ENCODE measurements at places on chromosomes 3 and 15.

GRCh38 chr3:18765662-18766061 is 340.5 kb upstream of the SATB1 start:
- no peak for DNase-seq

DNA sequence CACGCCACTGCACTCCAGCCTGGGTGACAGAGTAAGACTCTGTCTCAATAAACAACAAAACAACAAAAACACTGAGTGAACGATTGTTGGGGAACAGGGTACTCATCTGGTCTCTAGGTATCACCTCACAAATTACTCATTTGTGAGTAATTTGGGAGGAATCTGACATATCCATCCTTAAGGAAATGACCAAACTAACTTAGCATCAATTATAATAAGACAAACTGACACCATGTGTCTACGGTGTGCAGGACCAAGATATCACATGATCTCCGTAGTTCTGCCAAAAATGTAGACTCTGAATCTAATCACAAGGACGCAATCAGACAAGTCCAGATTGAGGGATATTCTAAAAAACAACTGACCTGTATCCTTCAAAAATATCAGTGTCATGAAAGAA is 12.0 kb upstream of the DAPK2 start:
- DNase-seq: no peak

DNA sequence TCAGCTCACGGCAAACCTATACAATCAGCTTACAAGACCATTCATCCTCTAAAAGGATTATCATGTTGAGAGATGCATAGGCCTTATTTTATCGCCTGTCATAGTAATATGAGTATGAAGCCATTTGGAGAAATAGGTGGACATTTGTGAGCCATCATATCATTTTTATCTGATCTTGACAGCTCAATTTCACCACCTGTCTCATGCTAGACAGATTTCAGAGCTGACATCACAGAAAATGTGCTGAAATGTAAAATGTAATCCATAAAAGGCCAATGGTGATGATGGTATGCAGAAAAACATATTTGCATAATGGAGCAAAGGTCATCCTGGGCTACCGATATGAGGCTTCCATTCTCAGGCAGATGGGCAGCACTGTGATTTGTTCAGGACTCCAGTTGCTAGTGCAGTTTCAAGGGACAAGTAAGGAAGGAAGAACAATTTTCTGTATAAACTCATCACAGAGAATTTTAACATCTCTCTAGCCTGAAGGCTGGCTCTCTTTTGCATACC is 221.5 kb downstream of the ULK4 start:
- DNase-seq: no peak

DNA sequence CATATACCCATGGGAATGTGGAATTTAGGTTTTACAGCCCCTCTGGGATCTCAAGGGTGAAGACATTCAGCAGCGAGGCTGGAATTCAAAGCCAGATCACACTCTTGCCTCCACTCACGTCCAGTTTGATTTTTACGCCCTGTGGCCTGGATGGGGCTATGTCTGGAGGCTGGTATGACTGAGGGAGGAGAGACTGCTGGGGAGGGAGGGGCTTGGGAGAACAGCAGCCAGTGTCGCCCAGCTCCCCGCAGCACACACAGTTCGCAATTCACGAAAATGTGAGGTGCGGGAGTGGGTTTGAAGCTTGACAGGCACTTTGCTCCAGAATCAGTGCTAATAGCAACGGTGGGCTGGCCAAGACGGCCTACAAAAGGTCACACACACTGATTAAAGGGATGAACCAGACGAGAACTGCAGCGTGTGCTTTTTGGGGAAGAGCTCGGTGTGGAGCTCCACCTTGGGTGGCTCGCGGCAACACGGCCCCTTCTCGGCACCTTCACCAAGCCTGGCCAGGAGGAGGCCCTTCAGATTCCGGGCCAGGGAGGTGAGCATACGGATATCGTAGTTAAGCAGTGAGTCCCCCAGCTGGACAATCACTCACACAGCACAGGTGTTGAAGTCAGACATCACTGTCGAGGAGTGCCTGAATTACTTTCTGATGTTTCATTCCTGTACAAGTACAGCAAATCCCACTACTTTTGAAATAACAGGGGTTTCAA is 16.4 kb downstream of the EHD4 start:
- DNase-seq: no peak

- DNase-seq: no peak
Measured at GRCh38 chr3:58135712-58136543, 74.8 kb downstream of the DNASE1L3 start.

GRCh38 chr3:157204431-157204830 is 44.5 kb upstream of the CCNL1 start:
- DNase-seq: no peak

- DNase-seq: no peak
Measured at GRCh38 chr3:175940243-175940642, 1081.1 kb downstream of the NAALADL2 start.

- no peak for DNase-seq
Measured at GRCh38 chr3:129622226-129622874, 15.9 kb upstream of the PLXND1 start.

GRCh38 chr15:28989239-28989830 is 103.6 kb downstream of the APBA2 start:
- DNase-seq: no peak

DNA sequence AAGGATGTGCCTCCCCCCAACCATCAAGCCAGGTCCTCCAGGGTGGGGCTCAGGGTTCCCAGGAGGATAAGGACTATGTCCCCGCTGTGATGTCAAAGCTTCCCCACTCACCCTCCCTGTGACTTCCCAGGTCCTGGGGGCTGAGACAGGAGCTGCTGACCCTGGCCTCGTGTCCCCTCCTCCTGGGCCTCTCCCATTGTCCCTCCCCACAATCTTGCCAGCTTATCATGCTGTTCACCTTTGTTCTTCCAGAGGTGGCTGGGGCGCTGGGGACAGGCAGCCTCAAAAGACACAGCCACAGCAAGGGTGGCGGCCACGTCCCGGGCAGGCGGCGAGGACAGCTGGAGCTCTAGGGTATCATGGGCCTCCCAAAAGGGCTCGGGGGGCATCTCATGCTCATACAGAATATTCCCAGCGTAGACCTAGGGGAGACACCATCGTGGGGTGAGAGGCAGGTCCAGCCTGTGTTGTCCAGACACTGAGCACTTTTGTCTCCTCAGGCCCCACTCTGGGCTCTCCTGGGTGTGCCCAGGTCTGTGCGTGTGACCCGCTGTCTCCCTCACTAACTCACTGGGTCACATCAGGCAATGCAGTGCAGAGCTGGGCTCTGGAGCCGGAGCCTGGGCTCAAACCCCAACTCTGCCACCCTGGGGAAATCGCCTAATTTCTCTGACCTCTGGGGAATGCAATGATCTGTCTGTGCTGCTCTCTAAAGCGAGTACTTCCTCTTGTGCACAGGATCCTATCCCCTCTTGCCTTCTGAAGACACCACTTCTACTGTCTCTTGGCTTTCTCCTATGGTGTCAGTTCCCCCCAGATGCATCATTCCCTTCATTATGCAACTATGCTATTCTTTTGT is 30.0 kb downstream of the SNX33 start:
- DNase-seq: no peak

DNA sequence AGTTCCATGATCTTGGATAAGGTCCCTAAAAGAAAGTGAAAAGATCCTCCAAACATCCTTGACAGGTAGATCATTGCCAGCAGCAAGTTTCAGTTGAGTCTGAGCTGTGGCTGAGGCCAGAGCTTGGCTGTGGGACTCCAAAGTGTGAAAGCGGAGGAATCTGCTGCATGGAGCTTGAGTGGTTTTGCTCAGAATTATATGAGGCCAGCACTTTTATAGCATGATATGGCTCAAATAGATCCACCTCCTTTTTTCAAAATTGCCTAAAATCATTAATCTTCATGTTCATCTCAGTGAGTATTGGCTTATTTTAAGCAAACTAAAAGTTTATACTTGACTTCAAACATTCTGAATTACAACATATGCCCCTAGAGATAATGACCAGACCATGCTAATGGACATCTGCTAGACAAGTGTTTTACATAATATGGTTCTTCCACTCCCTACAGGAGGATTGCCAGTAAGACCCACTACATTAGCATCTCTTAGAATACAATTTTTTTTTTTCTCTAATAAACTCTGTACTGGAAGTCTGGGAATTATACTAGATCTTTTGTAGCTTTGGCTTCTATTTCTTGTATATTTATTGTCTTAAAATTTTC is 368.1 kb downstream of the ZPLD1 start:
- DNase-seq: no peak

DNA sequence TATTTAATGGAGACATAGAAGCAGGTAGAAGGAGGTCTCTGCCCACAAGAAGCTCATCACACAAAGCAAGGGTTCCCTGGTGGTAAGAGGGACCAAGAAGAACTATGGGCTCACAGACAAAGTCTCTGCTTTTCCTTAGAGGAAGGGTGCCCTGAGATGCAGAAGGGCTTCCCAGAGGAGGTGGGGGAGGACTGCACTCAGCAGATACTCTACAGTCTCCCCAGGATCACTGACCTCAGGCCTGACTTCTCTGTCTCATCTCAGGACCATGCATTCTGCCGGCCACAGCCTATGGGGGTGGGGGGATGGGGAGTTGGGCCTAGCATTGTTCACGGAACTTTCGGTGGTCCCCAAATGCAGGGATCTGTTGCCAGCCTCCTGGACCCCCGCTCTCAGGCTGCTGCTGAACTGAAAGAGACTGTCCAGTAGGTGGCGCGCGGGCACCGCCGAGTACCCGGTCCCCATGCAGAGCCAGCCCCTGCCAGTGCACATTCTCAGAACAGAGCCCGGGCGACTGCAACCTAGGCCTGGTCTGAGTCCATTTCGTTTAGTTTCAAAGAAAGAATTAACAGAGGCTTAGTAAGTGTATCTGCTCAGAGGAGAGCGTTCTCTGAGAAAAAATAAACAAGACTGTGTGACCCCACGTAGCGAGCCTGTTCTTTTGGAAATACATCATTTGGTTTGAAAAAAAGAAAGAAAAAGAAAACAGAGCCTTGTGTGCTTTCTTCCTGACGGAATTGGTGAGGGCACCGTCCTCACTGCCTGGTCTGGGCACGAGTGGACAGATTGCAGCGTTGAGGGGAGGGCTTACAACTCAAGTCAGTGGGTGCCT is 74.1 kb downstream of the LRTM1 start:
- peak; percentile 6 for DNase-seq

GRCh38 chr3:45078910-45079522 is 52.9 kb downstream of the CLEC3B start:
- DNase-seq: no peak

GRCh38 chr15:100054539-100054938 is 287.2 kb downstream of the ADAMTS17 start:
- no peak for DNase-seq

Measured in brain pericyte (primary cell).